Caudate nucleus (tissue), 63 donors: ENCODE measurements at places on chromosomes 3 and 15.

DNA sequence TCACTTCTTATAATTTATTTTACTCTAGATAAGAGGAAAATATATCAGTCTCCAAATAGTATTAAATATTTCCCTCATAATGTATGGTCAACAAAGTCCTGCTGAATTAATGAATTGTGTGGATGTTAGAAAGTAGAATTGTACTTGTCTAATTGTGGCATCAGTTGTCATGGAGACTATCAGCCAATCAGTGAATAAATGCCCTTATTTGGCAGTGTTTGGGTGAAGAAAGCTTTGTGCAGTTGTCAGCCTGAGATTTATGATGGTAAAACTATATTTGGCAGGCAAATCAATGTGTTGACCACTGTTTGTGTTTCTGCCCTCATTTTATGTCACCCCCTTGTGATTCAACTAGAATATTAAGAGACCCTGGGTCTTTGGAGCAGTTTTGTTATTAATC is 293.6 kb upstream of the MDFIC2 start:
- no peak for DNase-seq

GRCh38 chr3:23046536-23046935 is 156.6 kb upstream of the UBE2E2 start:
- no peak for DNase-seq

DNA sequence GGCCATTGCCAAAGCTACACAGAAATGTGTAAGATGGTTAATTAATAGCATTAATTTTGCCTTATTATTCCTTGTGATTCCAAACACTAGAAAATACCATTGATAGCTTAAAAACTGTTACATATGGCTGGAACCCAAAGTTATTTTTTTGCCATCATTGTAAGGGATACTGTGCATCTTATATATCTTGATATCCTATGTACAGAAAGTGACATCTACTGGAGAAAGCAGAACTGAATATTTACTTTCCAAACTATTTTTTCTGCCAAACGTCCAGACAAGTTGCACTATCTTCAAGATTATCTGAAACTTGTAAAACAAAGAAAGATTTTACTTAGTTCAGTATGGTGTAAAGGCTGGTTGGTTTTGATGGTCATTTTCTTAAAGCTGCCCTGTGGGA is 33.3 kb upstream of the MEIS2 start:
- no peak for DNase-seq

DNA sequence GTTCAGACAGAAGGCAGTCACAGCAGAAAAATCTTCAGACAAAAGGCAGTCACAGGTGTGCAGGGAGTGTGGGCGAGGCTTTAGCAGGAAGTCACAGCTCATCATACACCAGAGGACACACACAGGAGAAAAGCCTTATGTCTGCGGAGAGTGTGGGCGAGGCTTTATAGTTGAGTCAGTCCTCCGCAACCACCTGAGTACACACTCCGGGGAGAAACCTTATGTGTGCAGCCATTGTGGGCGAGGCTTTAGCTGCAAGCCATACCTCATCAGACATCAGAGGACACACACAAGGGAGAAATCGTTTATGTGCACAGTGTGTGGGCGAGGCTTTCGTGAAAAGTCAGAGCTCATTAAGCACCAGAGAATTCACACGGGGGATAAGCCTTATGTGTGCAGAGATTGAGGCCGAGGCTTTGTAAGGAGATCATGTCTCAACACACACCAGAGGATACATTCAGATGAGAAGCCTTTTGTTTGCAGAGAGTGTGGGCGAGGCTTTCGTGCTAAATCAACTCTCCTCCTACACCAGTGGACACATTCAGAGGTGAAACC is 27.6 kb downstream of the ZNF589 start:
- peak; percentile 41 for DNase-seq

DNA sequence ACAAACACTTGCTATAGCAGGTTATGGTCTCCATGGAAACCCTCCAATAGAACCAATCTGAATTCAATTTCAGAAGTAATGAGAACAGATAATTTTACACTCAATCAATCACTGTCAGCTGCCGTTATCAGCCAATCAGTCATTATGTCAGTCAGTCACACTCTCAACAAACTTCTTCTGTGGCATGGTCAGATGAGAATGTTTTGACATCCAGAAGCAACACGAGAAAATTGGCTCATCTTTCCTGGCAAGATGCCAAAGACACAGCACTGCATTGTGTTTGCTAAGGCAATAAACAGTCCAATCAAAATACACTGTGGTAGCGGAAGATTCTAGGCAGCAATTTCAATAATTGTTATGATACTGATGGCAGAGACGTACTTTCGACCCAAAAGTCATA is 190.7 kb downstream of the RORA start:
- DNase-seq: no peak

DNA sequence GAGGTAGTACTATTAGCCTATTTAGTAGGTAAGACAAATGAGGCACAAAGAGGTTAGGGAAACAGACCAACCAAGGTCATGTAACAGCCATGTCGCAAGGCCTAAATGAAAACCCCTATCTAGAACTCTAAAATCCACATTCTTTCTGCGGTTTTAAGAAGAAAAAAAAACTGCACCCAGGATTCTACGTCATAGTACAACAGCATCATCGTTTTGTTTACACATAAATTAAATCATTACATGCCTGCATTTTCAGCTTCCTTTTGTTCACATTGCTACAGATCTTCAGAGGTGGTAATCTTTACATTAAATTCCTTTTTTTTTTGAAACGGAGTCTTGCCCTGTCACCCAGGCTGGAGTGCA is 548 bp upstream of the PSMD6 start:
- no peak for DNase-seq

- DNase-seq: no peak
These were observed 61.6 kb downstream of the RAB7A start for GRCh38 chr3:128787256-128788253.

DNA sequence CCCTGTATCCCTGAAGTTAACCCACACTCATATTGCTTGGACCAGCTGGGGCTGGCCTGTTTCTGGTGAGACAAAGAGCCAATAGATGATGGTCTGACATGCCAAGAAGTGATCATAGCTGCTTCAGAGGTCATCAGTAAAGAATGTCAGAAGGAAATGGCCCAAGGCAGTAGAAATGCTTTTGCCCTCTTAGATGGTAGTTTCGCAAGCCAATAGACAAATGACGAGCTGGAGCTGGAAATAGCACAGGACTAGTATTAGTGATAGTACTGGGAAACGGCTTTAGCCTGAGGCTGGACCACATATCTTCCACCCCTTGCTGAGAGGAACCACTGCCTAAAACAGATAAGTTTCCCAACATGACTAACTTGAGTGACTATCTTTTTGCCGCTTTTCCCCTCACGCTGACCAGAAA is 176.1 kb upstream of the THBS1 start:
- DNase-seq: no peak

GRCh38 chr15:45653702-45654424 is 19.0 kb downstream of the SQOR start:
- DNase-seq: no peak

DNA sequence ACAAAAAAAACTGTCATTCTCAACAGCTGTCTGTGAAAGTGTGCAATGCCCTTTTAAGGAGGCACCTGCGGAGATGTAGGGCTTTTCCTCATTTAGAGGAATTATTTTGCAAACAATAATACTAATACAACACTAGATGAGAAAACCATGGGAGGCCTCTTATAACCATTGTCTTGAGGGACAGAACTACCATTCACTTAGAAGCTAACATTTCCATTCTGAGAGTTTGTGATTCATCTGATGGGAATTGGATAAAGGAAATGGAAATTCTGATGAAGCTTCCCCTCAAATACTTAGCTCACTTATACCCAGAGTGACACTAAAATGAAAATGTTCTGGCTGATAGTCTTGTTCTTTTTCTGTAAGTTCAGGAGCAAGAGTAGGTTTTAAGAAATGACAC is 147.7 kb downstream of the CADPS start:
- DNase-seq: no peak

DNA sequence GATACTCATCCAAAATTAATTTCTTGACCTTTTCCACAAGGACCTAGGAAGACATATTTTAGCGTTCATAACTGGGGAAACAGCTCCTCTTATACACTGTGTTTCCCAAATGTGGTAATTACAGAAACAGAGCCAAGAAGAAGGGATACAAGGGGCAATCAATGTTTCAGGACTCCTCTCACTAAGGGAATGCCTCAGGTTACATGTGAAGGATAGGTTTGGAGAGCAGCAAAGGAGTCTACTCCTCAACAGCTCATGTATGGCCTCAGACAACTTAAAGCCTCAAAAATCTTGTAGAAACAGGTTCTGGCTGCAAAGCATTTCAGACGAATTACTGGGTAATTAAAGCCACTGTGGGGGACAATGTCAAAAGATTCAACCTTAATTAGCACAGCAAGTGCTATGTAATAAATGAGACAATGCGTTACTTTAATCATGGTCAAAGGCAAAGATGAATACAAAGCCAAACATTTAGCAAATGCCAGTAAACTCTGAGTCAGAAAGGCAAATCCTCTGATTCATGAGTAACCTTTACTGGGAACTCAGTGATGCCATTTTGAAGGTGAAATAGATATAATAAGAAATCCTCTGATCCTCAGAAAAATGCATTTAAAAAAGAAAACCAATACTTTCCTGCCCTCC is 1111.2 kb downstream of the TUSC7 start:
- DNase-seq: no peak

GRCh38 chr3:125585595-125586223 is 9.6 kb downstream of the OSBPL11 start:
- peak; percentile 5 for DNase-seq
